ENCODE measurements at places on chromosomes 3 and 15. TPM values are rescaled to one million over a fixed set of nuclear protein-coding genes. Genes with fewer than 3 reads are reported as not detected.

DNA sequence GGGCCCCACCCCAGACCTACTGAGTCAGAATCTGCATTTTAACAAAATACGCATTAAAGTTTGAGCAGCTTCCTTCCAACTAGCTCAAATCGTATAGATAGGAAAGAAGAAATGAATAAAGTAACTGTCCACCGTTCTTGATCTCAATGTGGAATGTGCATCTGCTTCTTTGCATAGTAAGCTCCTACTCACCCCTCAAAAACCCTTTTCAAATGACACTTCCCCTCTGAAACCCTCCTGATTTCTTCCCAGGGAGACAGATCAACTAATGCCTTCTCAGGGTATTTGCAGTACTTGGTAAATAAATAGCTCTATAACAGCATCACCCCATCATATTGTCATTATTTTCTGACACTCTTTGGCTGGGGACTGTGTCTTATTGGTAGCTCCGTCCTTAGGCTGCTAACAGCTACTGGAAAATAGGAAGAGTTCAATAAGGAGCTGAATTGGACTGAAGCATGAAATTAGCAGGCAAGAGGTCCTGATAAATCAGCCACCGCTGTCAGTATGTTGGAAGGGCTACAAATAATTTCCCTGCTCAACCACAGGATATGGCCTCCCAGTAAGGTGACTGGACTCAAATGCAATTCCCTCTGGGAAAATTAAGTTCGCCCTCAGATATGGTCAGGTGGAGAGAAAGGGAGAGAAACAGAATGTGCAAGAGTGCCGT lies 10.2 kb downstream of the OXTR start:
- DNase-seq, result no peak

The AADACL2 gene
- total RNA-seq, result not detected

DNA sequence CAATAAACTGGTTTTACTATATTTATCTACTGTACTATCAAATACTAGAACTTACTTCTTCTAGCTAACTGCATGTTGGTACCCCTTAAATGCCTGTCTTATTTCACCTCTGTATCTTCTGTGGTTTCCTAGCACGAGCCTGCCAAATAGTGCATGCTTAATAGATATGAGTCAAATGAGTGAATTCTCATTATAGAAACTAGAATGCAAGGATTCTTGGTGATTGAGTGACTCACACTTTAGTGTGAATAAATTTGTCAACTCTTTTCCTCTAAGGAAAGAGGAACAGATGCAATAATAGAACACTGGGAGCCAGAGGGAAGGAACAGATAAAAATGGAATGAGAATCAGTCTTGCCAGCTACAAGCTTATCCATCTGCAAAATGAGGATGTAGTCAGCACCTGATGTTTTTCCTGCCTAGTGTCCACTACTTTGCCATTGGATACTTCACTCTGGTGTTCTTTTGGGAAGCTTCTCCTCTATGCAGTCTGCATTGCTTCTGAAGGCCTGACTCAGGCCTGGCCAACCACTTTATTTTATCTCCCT lies 189.1 kb upstream of the CADPS start:
- no peak for DNase-seq

- DNase-seq, result no peak
Measured at GRCh38 chr3:182139627-182140357, 428.1 kb downstream of the SOX2 start.

DNA sequence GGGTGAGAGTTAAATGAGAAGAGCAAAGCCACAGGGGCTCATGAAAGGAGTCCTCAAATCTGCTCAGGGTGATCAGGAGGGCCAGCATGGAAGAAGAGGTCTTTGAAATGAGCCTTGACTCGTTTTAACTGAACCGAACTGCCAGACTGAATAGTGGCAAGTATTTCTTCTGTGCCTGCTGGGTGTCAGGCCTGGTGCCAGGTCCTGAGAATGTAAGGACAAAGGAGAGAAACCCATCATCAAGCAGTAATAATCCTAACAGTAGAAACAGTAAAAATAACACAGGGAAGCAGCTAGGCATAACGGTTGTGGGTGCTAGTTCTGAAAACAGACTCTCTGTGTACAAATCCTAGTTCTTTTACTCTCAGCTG lies 40.4 kb upstream of the SMAD3 start:
- DNase-seq, result no peak

DNA sequence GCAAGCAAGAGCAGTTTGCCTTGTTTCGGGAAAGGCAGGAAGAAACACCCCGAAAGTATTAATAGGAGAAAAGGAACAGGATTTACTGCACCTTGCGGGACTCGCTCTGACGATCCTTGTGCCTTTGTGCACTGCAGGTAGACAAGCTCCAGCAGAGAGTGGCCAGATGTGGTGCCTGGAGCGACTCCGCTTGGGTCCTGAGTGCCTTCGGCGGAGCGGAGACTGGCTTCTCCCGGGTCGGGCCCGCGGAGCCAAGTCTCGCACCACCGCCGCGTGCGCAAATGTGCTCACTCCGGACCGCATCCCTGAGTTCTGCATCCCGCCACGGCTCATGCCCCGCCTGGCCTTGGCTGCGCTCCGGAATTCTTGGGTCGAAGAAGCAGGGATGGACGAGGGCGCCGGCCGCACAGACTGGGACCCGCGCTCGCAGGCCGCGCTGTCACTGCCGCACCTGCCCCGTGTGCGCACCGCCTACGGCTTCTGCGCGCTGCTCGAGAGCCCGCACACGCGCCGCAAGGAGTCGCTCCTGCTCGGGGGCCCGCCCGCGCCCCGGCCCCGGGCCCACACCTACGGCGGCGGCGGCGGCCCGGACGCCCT lies 769 bp downstream of the C2CD4A start:
- DNase-seq, result peak; percentile 80

The TRPM1 gene
- total RNA-seq, result not detected

DNA sequence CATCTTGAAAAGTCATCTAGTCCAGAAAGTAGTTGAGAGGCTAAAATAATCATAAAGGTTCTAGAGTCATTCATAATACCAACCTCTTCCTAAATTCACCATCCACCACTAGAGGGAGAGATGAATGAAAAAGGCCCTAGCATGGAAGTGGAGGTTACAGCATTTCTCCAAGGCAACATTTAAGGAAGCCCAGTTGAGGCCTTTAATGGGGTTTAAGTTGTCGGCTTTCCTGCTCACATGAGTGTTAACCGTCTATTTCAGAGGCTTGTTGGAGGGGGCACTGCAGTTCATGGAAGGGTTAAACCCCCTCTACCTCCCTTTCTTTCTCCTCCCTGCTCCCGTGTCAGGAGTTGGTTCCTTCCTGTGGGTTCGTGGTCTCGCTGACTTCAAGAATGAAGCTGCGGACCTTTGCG lies 3.8 kb upstream of the SLCO3A1 start:
- DNase-seq, result no peak

DNA sequence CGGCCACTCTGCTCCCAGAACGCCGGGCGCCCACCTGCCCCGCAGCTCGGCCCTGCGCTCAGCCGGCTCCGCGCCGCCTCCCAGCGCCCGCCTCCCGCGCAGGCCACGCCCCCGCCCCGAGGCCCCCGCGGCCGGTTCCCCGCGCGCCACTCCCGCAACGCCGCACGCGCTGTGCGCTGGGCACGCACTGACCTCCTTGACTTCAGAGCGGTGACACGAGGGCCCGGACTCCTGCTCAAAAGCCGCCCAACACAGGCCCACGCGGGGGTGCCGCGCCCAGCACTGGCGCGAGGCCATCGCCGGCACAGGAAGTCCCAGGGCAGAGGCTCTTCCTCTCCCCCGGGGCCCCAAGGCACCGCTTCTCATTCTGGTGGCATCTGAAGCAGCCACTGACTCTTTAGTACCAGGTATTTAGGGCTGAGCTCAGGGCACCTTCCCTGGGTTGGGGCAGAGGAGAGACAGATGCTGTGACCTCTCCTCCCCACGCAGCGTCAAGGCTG lies 12.4 kb downstream of the TNK2 start:
- no peak for DNase-seq

DNA sequence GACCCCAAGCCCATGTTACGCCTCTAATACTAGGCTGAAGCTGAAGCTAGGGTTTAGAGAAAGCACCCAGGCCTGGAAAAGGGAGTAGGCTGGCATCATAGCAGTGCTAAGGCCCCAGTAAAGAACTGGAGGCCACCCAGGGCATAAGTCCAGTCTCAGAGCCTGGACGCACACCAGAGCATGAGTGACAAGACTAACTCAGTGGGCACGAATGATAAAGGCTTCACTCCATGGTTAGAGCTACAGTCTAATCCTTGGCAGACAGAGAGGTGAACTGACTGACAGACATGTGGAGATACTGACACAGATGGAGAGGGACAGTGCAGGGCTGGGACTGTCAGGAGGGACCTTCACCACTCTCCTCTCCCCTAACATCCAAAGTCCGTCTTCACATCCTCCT lies 139.8 kb downstream of the KCNMB2 start:
- DNase-seq, result no peak

The MYO9A gene
- 31.4 TPM for total RNA-seq

DNA sequence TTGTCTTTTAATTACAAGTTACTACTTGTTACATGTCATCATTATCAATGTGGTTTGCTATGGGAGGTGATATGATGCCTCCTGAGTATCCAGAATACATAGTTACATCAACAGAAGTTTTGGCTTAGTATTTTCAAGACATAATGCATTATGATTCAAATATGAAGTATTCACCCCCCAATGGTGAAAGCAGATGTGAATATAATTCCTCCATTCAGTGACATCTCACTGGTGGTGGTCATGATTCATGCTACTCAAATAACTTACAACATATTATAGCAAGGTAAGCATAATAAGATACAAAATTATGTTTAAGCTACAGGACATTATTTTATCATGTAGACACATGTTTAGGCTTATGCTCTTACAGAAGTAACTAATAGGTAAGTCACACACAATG lies 34.9 kb upstream of the TTBK2 start:
- DNase-seq, result no peak

DNA sequence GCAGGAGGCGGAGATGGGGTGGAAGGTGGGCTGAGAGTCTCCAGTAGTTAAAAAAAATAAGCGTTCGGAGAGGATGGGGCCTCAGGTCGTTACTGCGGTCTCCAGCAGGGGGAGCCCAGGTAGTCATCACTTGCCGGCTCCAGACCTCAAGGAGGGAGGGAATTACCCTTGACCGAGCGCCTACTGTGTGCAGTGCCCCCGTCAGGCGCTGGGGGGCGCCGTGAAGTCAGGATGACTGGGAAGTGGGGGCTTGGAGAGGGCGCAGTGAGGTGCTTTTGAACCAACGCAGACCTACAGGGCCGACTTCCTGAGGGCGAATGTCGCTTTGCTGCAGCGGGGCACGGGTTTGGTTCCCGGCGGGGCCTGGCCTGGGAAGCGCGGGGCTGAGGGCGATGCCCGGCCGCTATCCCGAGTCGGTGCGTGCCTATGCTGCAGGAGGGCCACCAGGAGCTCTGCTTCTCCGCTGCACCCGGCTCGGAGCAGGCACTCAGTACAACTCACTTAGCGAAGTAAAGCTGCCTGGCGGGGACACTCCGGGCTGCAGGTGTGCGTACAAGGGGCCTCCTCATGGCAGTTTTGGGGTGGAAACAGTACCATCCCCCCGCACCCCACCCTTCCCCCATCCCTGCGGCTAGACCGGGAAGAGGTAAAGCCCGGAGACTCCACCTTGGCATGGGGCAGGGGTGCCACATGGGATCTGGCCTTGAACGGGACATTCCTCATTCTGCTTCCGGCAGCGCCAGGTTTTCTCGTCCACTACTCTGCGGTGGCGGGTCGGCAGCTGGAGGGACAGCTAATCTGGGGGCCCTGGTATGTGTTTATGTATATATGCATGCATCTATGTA lies 79.8 kb downstream of the RHCG start:
- no peak for DNase-seq

DNA sequence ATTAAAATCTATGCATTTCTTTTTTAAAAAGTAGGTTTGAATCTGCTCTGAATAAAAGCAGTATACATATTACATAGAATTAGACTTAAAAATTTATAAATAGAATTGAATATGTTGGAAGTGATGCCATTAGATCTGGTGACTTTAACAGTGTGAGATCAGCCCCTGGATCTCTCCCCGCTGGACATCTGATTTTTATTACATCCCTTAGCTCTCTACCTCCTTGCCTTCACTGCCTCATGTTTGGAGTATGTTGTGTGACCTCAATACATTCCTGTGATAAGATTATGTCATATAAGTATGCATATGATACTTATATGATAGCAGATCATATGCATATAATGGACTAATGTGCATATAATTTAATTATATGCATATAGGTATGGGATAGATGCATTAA lies 643.4 kb upstream of the NR2F2 start:
- DNase-seq, result no peak

DNA sequence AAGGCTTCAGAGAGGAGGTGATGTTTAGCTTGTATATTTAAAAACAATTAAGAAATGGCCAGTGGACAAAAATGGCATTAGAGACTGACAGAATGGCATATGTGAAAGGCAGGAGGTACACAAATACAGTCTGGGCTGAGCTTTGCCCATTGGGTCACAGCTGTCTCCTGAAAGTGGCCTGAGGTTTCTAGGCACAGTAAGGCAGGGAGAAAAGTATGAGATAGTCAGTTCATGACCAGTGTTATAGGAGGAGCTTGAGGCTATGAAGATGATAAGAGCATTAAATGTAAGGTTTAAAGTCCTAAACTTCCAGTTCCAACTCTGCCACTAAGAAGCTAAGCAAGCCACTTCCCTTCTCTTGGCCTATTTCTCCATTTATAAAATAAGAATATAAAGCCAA lies 111.2 kb upstream of the SETMAR start:
- no peak for DNase-seq

DNA sequence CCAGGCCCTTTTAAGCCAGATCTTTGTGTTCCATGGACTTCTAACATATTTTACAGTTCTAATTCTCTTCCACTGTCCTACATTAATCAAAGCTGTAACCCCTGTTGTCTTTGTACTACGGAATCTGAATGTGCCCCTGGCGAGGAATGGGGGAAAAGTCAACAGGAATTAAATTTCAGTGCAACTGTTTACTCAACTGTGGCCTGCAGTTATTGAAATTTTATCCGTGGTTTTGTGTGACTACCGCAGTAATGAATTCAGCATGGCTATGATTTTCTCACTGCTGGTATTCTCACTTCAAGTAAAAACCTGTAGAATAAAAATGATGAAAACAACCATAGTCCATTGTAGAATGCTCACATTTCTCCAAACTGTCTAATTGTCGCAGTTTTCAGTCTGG lies 388.0 kb downstream of the FOXP1 start:
- no peak for DNase-seq

DNA sequence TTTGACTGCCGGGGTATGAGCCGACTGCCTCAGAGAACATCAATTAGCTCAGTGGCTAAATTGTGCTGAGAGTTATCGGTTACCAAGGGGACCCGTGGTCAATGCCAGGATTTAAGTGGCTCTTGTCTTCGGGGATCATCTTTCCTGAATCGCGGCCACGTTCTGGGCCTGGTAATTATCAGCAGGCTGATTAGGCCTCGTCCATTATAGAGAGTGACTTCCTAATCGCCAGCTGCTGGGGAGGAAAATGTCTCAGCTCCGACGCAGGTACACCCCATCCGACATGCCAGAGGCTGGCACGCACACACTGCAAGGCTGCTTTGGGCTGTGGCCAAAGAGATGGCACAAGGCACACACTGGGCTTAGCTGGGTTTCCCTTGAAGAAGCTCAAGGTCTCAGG lies 10.6 kb downstream of the TRH start:
- DNase-seq, result no peak

DNA sequence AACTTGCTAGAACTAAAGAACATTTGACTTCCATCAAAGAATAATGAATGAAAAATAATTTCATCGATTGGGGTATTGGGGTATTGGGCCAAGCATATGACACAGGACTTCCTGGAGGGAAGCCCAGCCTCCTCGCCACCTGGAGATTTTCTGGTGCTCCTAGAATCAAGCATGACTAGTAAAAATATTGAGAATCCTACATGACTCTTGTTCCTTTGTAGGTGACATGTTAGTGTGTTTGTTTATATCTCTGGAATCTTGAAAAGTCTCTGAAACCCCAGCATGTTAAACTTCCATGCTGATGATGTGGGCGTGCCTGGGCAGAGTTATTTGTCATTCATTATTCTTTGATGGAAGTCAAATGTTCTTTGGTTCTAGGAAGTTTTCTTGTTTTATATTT lies 90.1 kb upstream of the EPHB3 start:
- DNase-seq, result no peak

The KLHL6 gene
- 2.2 TPM for total RNA-seq

All from cardiac septum (tissue), 1 donor.